ENCODE measurements at places on chromosomes 4 and X. TPM values are rescaled to one million over a fixed set of nuclear protein-coding genes. Genes with fewer than 3 reads are reported as not detected.

GRCh38 chr4:23401572-23401971, 488.3 kb downstream of the PPARGC1A start:
- H3K4me3 ChIP-seq: no peak overlapping the region
- H3K36me3 ChIP-seq: no peaks in the 10 kb centered on the region
- no peak overlapping the region for H3K27ac ChIP-seq
- H3K4me1 ChIP-seq: peaks cover 2% of the 10 kb centered on the region
- no peak for DNase-seq
- H3K27me3 ChIP-seq: no peaks in the 10 kb centered on the region

- no peaks in the 10 kb centered on the region for H3K4me1 ChIP-seq
- DNase-seq: no peak
- peaks cover 3% of the 10 kb centered on the region for H3K27me3 ChIP-seq
- no peaks in the 10 kb centered on the region for H3K36me3 ChIP-seq
- H3K27ac ChIP-seq: no peak overlapping the region
- H3K4me3 ChIP-seq: no peak overlapping the region
Measured at GRCh38 chrX:47707031-47707780, 48.2 kb upstream of the UXT start.

GRCh38 chrX:87900320-87900908, 382.8 kb downstream of the KLHL4 start:
- H3K36me3 ChIP-seq: no peaks in the 10 kb centered on the region
- H3K27me3 ChIP-seq: no peaks in the 10 kb centered on the region
- no peak overlapping the region for H3K4me3 ChIP-seq
- H3K4me1 ChIP-seq: no peaks in the 10 kb centered on the region
- no peak overlapping the region for H3K27ac ChIP-seq

GRCh38 chr4:153784166-153784699, 4.7 kb downstream of the SFRP2 start:
- no peak overlapping the region for H3K4me3 ChIP-seq
- peaks cover 19% of the 10 kb centered on the region for H3K27me3 ChIP-seq
- H3K27ac ChIP-seq: peak overlapping the region; percentile 42

- no peaks in the 10 kb centered on the region for H3K27me3 ChIP-seq
- H3K27ac ChIP-seq: no peak overlapping the region
- no peaks in the 10 kb centered on the region for H3K36me3 ChIP-seq
- no peaks in the 10 kb centered on the region for H3K4me1 ChIP-seq
- no peak for DNase-seq
Measured at GRCh38 chr4:57719456-57719855, 609.3 kb upstream of the IGFBP7 start.

DNA sequence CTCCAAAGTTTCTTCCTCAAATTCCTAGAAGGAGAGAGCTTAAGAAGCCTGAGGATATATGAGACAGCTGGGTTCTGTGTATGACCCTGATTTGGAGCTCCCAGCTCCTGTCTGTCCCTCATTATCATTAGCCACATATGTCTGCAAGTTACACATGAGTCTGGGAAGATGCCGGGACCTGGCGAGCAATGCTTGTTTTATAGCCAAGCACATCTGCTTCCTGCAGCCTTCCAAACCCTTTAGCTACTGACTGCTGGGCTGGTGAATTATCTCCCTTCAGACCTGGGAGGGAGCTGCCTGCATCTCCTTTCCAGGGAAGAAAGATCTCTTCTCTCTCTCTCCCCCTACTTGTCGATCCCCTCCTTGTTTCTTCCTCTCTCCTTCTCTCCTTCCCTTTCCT, 556.7 kb upstream of the BOD1L1 start:
- H3K36me3 ChIP-seq: no peaks in the 10 kb centered on the region
- no peak overlapping the region for H3K27ac ChIP-seq
- H3K4me1 ChIP-seq: peaks cover 6% of the 10 kb centered on the region
- H3K4me3 ChIP-seq: no peak overlapping the region
- peaks cover 8% of the 10 kb centered on the region for H3K27me3 ChIP-seq

DNA sequence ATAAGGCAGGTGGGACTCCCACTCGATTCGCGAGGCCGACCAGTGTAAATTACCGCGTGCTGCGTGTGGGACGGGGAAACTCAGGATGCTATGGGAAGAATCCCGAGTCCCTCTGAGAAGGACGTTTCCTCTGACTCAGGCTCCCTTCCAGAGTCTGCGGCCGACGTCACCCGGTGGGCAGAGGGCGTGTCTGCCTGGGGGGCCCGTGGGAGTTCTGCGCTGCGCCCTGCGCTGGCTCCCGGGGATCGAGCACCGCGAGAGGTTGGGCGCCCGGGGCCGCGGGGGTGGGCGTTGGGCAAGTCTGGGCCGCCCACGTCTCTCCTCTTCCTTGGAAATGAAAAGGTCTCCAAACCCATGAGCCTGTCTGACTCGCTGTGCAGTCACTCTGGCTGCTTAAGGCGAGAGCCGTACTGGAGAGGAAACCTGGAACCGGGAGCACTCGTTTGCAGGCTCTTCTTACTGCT, 568 bp downstream of the NIPAL1 start:
- peaks cover 17% of the 10 kb centered on the region for H3K4me1 ChIP-seq
- peak overlapping the region; percentile 76 for H3K27ac ChIP-seq
- H3K4me3 ChIP-seq: peak overlapping the region; percentile 79
- no peak for DNase-seq
- peaks cover 14% of the 10 kb centered on the region for H3K27me3 ChIP-seq

DNA sequence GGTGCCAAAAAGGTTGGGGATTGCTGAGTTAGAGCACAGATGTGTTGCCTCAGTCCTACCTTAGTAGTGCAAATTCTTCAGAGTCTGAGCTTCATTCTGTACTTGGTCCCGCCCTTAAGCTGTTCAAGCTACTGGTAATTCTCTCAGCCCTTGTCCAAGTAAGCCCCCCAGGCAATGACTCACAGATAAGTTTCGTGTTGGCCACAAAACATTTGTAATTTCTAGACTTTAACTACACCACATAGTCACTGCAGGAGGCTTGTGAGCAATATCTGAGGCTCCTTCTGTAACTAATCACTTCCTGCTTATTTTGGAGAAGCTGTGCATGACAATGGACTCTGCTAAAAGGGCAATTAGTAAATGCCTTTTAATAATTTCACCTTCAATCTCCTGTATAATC, 1420.5 kb downstream of the PCDH7 start:
- no peak for DNase-seq
- no peak overlapping the region for H3K4me3 ChIP-seq
- peaks cover 3% of the 10 kb centered on the region for H3K36me3 ChIP-seq
- H3K4me1 ChIP-seq: peaks cover 19% of the 10 kb centered on the region
- no peaks in the 10 kb centered on the region for H3K27me3 ChIP-seq
- H3K27ac ChIP-seq: peak overlapping the region; percentile 71

Gene SLC26A1
- 0.72 TPM for total RNA-seq

Gene PPP1R2C
- total RNA-seq: not detected

Gene PAGE5
- not detected for total RNA-seq

Gene SLC9B2
- 21.7 TPM for total RNA-seq

Gene EDA2R
- total RNA-seq: 4.2 TPM

Gene NXF2B
- not detected for total RNA-seq

Gene NR0B1
- total RNA-seq: not detected

Gene CENPVL3
- not detected for total RNA-seq
